ENCODE measurements at places on chromosomes 1 and 21.

DNA sequence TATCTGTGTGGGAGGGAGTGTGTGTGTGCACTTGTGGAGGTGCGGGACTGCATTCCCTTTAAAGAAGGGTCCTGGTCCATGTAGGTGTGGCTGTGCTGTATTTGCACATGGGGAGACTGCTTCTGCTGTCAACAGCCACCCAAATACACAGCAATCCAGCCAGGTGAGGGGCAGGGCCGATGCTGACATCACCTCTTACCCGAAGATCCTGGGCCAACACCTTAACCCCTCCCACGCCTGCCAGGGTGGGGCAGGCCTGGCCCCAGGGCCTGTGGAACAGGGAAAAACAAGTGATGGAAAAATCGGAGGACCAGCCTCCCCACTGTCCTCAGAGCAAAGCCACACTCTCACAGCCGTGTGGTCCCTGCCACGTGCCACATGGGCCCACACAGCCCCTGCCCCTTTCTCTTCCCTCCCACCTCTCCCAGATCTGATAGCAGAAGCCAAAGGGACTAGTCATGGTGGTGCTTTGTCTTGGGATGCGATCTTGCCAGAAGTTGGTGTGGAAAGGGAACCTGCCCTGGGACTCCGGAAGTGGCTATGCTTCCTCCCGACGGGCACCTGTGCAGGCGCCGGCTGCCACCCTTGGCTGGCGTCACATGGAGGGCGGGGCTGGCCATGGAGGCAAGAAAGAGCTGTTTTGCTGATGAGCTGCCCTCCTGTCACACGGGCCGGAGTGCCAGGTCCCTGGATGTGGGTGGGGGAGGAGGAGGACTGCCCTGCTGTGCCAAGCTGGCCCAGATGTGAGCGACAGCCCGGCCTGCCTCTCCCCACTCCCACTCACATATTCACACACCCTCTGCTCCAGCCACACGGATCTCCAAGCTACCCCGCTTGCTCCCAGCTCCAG, 7.8 kb upstream of the CASZ1 start:
- DNase-seq = no peak

GRCh38 chr1:204530932-204531331, 14.7 kb downstream of the MDM4 start:
- DNase-seq = peak; percentile 42

DNA sequence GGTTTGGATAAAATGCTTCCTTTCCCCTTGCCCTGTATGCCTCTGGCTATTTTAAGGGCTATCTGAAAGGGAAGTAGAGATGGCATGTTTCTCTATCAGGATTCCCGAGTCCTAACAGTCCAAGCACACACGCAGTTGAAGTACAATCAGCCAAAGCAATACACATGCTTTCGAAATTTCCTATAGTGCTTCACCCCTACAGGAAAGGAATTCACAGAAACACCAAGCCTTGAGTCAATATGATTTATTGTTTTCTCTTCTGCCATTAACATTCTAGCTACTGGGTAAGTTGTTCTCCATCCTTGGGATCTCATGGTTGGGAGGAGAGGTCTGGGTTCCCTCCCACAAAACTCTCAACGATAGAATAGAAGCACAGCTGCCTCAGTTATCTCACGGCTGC, 8.7 kb downstream of the ITLN1 start:
- no peak for DNase-seq

GRCh38 chr1:199302554-199302953, 663.7 kb downstream of the PTPRC start:
- no peak for DNase-seq

- DNase-seq = no peak
Measured at GRCh38 chr1:200512191-200512590, 102.4 kb upstream of the ZNF281 start.

DNA sequence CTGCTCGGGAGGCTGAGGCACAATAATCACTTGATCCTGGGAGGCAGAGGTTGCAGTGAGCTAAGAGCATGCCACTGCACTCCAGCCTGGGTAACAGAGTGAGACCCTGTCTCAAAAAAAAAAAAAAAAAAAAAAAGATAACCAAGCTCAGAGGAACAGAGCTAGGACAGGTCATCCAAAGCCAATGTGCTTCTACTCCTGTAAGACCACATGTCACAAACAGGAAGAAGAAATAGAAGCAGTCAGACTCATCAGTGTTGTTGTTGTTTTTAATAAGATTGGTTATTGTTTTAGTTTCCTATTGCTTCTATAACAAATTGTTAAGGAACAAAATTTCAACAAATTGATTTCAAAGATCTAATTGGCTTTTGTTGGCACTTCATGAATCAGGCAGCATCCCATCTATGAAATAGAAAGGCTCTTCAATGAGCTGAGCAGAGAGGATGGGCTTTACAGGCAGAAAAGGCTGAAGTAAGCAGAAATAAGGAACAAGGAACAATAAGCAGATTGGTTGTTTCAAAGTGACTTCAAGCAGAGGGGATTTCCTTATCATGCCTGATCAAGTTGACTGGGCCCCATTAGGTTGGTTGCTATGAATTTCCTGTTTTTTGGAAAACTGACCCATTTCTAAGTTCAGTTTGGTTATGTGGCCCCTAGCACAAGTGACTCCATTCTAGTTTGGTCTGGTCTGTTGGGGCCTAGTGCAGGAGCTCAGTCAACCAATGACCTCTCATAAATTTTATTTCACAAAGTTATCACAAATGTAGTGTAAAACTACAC, 6.0 kb upstream of the AKNAD1 start:
- no peak for DNase-seq

- DNase-seq = no peak
Measured at GRCh38 chr1:214913966-214914365, 168.6 kb upstream of the KCNK2 start.

DNA sequence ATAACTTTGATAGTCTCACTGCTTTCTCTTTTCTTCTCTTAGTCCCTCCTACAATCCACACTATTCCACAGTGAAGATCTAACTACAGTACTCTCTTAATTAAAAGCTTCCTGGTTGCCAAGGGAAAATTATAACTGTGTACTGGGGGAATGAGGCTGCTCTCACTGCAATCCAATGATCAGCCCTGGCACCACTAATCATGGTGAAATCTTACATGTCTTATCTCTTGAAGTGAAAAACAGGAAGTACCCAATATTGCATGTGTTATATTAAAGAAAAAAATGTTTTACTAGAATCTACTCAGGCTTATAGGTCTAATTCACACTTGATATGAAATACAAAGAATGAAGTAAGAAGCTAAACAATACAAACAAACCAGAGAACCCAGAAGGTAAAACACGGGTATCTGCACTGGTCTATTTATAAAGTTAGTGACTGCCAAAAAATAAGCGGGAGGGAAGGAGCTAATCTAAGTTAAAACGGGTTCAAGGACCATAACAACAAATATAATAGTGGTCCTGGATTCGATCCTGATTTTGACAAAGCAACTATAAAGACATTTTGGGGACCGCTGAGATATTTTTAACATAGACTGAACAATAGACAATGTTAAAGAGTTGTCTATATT, 57.5 kb downstream of the RGS2 start:
- no peak for DNase-seq

GRCh38 chr21:26072666-26073615, 97.6 kb downstream of the APP start:
- no peak for DNase-seq

- DNase-seq = no peak
Measured at GRCh38 chr1:145720556-145720877, 1.2 kb downstream of the CD160 start.

- DNase-seq = no peak
Measured at GRCh38 chr1:172821609-172822274, 162.8 kb downstream of the FASLG start.

DNA sequence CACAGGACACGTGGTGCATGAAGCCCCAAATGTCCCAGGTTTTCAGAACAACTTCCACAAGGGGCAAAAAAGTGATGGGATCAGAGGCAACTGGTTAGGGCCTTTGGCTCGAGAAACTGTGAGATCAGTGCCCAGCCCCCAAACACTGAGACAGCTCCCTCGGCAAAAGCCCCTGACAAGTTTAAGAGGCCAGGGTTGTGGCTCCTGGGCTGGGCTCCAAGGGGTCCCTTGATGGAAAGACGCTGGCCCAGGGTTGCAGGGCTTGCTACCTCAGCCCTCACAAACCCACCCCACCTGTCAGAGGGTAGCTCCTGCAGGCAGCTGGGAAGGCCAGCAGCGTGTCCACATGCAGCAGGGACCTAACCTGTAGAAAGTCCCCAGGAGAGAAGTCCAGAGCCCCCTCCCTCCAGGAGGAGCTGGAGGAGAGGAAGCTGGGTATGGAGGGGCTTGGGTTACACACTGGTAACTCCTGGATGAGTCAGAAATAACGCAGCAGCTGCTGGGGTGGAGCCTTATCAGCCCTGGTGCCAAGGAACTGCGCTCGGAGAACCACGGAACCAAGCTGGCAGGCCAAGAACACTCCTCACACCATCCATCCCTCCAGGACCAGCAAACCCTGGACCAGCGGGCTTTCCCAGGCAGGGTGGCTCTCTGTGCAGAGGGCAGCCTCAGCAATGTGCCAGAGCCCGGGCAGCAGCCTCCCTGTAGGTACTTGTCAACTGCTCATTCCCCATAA, 37.5 kb downstream of the CTNNBIP1 start:
- DNase-seq = no peak

- DNase-seq = no peak
Measured at GRCh38 chr21:46217511-46218196, 10.9 kb downstream of the LSS start.

GRCh38 chr1:206547104-206547503, 39.8 kb downstream of the RASSF5 start:
- DNase-seq = no peak

DNA sequence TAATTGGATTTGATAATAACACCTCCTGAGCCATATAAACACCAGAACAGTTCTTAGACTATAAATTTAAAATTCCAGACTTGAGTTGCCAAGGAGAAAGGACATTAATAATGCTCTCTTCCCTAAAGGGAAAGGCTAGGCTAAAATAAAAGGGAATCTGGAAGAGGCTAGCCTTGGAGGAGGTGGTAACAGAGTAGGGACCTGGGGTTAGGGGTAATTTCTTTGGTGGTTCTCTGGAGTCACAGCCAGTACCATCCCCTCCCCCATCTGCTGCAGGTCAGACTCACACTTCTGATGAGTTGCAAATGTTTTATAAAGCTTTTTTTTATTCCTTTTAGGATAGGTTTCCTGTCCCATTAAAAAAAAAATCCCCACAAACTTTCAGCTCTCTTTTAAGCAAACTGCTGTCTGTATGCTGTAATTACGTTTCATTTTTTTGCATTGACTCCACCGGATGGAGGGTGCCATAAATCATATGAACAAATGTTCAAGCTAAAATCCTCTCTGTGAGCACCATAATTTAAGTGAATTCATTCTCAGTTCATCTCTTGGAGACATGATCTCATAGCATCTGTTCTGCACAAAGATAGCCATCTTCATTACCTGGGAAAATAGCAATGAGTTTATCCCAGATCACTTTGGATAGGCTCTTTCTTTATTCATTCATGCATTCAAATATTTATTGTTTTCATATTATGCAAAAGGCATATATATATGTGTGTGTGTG, 379.6 kb downstream of the TTLL7 start:
- DNase-seq = no peak

DNA sequence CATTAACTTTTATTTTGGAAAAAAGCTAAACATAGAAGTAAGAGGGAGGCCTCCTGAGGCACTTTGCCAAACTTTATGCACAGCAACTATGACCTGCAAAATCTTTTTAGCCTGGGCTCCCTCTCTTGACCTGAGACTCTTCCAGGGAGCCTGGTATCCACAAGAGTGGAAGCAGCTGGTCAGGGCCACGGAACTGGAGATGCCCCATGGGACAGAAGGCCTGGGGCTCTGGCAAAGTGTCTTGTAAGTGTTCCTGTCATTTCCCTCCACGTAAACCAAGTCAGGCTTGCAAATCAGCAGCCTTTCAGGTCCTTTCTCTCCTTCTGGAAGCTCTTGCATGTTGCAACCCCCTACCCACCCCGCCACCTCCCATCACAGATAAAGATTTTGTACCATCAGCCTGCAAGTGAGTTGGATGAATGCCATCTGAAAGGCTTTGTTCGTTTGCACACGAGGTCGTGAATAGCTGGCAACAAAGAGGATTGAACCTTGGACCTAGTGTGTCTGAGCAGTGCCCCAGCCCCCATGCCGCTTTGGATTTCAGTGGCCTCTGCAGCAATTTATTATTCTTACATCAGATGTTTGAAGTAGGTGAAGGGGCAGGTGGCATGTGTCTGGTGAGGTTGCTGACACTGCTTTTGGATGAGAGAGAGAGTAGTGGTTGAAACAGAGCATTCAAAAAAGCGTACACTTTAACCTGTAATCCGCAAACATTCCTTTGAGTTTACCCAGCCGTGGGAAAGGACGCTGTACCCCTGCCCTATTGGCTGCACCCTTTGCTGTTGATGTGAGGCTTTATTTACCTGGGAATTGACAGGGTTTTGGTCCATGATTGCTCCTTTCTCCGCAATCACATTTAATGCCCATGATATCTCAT, 91.6 kb downstream of the GALNT2 start:
- no peak for DNase-seq

- no peak for DNase-seq
Measured at GRCh38 chr1:233278631-233279030, 16.9 kb downstream of the PCNX2 start.

DNA sequence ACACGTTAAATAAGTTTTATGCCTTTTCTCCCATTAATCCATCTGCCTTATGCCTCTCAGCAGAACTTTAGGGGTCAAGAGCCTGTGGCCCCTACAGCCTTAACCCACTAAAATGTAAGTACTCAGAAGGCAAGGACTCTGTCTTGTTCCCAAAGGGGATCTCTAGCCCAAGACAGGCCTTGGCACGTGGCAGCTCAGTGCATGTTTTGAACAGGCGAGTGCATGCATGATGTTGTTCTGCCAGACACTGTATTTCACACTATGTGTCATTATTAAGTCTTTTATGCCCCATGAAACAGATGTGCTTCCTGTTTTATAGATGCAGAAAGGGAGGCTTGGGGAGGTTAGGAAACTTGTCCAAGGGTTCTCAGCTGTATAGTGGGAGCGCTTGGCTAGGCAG, 102.8 kb downstream of the ETS2 start:
- DNase-seq = no peak

GRCh38 chr1:77639056-77639455, 43.4 kb downstream of the ZZZ3 start:
- no peak for DNase-seq

- no peak for DNase-seq
Measured at GRCh38 chr21:37891972-37892371, 24.3 kb downstream of the KCNJ6 start.

DNA sequence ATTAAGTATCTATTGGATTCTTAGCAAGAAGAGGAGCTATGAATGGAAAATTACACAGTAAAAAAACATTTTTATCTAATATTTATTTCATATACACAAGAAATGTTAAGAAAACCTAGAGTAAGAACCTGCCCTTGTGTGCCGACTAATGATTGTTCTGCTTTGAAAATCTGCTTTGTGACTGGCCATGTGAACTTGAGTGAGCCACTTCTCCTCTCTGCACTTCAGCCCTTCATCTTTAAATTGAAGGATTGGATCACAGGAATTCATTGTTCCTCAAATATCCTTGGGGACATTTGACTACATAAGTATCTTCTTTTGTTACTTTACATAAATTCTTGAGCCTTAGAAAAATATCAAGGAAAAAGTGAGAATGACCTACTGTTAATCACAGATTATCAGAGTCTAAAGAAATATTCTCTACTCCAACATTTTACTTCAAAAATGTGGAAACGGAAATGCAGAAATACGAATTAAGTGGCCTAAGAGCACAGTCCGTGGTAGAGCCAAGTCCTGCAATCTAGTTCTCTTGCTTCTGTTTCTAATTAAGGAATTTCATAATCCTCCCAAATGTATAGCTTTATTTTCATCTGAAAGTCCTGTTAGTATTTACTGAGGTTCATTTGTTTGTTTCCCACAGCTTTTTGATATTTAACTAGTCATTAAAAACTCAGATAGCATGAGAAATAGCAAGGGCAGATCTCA, 46.3 kb upstream of the SAMSN1 start:
- no peak for DNase-seq

GRCh38 chr1:205472737-205473441, 17.0 kb upstream of the BLACAT1 start:
- no peak for DNase-seq

Measured in GM19239 (cell line).